ENCODE measurements at places on chromosomes 4 and X.

DNA sequence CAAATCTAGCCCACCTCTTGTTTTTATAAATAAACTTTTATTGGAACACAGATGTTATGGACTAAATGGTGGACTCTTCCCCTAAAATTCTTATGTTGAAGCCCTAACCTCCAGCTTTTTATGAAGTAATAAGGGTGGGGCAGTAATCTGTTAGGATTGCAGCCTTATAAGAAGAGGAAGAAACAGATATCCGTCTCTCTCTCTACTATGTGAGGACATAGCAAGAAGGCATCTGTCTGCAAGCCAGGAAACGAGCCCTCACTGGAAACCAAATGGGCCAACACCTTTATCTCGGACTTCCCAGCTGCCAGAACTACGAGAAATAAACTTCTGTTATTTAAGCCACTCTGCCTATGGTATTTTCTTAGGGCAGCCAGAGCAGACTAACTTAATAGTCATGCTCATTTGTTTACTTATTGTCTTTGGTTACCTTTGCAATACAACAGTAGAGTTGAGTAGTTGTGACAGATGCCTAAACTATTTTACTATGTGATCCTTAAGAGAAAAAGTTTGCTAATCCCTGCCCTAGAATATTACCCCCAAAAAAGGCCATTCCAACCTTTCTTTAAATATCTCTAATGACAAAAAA is 67.4 kb downstream of the MANBA start:
- no peak for DNase-seq

DNA sequence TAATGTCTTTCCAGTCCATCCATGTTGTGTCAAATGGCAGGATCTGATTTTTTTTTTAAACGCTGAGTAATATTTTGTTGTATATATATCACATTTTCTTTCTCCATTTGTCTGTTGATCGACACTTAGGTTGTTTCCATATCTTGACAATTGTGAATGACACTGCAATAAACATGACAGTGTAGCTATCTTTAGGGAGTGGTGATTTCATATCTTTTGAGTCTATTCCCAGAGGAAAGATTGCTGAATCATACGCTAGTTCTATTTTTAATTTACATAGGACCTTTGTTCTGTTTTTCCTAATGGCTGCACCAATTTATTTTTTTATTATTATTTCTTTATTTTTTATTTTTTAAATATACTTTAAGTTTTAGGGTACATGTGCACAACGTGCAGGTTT is 470.7 kb downstream of the CCSER1 start:
- DNase-seq, result no peak

GRCh38 chrX:103791826-103792485 is 15.3 kb downstream of the PLP1 start:
- DNase-seq, result no peak

- DNase-seq, result no peak
Measured at GRCh38 chr4:53608649-53609048, 17.4 kb upstream of the LNX1 start.

DNA sequence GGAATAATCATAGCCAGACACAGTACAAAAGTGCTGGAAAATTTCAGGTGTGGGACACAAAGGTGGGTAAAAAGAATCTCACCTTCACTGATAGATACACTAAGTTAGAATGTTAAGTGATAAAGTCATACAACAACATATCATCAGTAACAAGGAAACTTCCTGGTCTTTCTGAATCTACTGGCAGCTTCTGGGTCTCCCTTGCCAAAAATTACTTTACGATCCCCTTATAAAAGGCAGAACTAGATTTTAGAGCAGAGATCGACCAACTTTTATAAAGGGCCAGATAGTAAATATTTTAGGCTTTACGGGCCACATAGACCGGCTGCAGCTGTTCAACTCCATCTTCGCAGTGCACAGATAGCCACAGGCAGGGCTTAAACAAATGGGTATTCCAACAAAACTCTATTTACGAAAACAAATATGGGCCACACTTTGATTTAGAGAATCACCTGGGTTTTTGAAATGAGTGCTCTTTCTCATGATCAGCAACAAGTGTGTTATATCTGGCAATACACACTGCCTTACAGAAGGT is 159.9 kb downstream of the AASDH start:
- no peak for DNase-seq

DNA sequence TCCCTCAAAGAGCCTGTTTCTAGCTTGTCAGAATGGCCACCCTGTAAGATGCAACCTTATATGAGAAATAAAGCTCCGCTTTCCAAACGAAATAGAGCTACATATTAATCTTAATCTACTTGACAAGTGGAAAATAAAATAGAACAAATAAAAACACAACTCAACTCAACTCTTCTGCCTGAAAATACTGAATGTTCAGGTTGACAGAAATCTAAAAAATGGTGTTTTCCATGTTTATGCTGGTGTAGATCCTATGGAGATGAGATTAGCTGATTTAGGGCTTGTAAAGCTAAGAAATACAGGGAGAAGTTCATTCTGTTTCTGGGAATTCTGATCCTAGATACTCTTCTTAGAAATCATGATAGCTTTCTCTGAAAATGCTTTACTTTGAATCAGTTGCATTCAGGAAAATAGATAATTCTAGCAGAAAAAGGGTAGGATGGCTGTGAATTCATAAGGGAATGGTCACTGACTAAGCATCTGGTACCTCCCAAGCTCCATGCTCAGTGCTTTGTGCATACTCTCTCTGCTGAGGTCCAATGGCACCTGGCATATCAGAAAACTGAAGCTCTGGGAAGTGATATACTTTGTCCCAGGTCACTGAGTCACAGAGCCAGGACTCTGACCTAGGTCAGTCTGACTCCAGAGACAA is 89.2 kb upstream of the EXOC1L start:
- DNase-seq, result no peak

- DNase-seq, result no peak
Measured at GRCh38 chr4:38283724-38284123, 323.5 kb downstream of the PTTG2 start.

DNA sequence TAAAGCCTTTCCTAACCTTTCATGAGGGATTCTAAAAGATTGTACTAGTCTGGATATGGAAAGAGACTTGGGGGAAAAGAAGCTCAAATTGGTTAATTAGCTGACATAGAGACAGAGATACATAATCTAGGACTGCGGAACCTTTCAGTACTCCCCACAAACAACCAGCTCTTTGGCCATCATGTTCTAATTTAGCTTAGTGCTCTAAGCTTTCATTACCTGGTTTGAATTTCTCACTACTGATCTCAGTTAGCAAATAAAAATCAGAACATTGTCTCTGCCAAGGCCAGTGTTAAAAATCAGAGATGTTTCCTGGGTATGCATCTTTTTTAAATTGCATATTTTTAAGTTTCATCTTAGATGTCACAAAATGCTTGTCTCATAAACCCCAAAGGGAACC is 254.4 kb downstream of the GLUD2 start:
- no peak for DNase-seq

DNA sequence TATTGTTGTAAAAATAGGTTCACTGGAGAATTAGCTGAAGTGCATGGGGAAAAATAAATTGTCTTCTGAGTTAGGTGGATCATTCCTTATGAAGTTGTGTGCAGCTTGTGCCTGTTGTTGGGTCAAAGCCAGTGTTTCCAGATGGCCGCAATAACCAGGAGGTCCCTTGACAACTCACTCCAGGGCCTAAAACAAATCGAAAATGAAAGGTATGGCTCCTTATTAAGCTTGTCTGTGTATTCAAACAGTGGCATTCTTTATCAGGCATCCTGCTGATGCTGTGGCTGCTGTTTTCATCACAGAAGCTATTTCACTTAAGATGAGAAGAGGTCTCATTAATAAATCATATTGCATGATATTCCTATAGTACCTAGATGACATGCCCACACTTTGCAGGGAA is 80.2 kb downstream of the GRIA2 start:
- DNase-seq, result no peak

- DNase-seq, result no peak
Measured at GRCh38 chr4:79273915-79274314, 51.9 kb downstream of the NAA11 start.

DNA sequence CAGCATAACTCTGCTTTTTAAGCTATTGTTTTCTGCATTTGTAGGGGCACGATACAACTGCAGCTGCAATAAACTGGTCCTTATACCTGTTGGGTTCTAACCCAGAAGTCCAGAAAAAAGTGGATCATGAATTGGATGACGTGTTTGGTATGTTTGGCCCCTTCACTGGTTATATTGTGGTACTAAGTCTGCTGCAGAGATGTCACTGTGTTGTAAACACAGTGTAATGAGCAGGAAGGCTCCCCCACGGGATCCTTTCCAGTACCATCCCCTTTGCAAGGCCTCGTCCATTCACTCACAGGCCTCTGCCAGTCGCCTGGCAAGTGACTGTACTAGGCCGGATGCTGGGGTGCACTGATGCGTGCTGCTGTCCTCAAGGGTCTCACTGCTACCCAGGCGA is 13.8 kb downstream of the CYP4V2 start:
- DNase-seq, result no peak

GRCh38 chr4:151314479-151314878 is 10.9 kb downstream of the SH3D19 start:
- DNase-seq, result no peak

DNA sequence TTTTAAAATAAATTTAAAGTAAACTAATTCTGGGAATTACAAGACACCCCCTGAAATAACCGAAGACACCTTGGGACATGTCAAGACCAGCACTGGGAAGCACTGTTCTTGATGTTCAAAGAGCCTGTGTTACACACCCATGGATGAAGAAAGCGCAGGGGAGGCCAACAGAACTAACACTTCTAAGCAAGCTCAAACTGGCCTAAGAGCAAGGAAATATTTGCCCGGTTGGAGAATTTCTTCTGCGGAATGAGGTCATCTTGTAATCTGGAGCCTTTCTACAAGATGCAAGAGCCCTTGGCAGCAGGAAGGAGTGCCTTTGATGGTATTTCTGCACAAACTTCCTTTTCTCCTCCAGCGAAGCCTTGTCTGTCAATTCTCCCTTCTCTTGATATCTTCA is 9.3 kb upstream of the EFHC2 start:
- no peak for DNase-seq

DNA sequence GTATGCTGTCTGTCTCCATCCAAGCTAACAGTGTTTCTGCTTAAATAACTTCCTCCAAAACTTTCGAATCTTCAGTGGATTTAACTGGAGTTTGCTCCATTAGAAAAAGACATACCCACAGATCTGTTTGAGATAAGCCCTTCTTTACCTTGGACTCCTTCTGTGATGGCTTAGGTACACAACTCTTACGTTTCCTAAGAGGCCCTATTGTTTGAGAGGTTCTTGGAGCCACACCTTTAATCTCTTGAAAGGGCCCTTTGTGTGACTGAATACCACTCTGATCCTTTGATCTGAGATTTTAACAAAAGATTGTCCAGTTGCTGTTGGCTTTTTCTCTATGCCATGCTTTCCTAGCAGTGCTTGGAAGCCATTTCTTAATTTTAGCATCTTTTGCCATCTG is 92.5 kb downstream of the AKAP4 start:
- DNase-seq, result peak; percentile 19

DNA sequence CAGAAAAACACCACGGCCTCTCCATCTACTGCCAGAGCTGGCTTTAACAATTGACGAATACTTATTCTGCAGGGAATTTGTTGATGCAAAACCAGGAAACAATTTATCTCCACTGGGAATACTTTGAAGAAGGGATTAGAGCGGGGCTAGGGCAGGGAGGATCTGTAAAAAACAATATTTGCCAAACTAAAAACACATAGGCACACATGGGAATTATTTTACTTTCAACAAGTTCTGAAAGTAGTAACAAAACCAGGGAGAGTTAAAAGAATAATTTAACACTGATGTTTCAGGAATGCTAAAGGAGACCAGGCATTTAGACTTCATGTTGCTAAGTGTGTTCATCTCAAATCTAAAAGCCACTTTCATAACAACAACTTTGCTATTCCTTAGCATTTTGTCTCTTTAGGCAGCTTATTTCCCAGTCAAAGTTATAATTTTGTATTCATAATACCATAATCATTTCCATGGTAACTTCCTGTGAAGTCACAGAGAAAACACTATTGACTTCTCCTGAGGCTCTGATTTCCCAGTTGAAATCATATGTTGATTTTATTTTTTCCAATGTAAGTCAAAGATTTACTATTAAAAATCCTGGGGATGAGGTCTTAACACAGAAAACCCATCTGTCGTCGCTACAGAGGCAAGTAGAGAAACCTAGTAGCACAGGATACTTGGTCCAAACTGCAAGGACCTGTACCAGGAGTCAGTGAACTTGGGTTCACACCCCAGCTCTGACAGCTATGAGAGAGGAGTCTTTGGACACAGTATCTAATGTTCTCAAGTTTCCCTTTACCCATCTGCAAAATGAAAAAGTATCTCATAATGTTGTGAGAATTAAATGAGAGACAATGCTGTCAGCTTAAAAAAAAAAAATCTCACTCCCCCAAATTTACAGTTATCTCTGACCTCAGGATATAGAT is 69.3 kb downstream of the SH3RF1 start:
- DNase-seq, result no peak

GRCh38 chr4:1053080-1053661 is 41.7 kb downstream of the FGFRL1 start:
- DNase-seq, result no peak

GRCh38 chr4:25098964-25099891 is 61.0 kb downstream of the SEPSECS start:
- DNase-seq, result no peak

GRCh38 chr4:108527723-108528122 is 92.7 kb upstream of the RPL34 start:
- no peak for DNase-seq

GRCh38 chr4:113732-114131 is 10.6 kb upstream of the ZNF718 start:
- DNase-seq, result no peak

- DNase-seq, result no peak
Measured at GRCh38 chr4:10098780-10099160, 17.8 kb downstream of the WDR1 start.

DNA sequence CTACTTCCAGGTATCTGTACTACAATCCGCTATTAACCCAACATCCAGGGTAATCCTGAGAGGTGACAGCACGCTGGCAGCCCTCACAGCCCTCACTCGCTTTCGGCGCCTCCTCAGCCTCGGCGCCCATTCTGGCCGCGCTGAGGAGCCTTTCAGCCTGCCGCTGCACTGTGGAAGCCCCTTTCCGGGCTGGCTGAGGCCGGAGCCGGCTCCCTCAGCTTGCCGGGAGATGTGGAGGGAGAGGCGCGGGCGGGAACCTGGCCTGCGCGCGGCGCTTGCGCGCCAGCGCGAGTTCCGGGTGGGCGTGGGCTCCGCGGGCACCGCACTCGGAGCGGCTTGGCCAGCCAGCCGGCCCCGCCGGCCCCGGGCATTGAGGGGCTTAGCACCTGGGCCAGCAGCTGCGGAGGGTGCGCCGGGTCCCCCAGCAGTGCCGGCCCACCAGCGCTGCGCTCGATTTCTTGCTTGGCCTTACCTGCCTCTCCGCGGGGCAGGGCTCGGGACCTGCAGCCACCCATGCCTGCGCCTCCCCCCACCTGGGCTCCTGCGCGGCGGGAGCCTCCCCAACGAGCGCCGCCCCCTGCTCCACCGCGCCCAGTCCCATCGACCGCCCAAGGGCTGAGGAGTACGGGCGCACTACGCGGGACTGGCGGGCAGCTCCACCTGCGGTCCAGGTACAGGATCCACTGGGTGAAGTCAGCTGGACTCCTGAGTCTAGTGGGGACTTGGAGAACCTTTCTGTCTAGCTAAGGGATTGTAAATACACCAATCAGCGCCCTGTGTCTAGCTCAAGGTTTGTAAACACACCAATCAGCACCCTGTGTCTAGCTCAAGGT is 87.3 kb downstream of the PRSS12 start:
- no peak for DNase-seq

- no peak for DNase-seq
Measured at GRCh38 chr4:27836523-27836922, 975.9 kb downstream of the STIM2 start.

- no peak for DNase-seq
Measured at GRCh38 chrX:21993265-21993664, 38.9 kb upstream of the PHEX start.

- DNase-seq, result no peak
Measured at GRCh38 chr4:26431461-26432180, 58.7 kb downstream of the CCKAR start.
